ENCODE measurements at places on chromosomes 4 and X.
A peak's percentile ranks its signal among the peaks of the same experiment; 100 is the strongest.

DNA sequence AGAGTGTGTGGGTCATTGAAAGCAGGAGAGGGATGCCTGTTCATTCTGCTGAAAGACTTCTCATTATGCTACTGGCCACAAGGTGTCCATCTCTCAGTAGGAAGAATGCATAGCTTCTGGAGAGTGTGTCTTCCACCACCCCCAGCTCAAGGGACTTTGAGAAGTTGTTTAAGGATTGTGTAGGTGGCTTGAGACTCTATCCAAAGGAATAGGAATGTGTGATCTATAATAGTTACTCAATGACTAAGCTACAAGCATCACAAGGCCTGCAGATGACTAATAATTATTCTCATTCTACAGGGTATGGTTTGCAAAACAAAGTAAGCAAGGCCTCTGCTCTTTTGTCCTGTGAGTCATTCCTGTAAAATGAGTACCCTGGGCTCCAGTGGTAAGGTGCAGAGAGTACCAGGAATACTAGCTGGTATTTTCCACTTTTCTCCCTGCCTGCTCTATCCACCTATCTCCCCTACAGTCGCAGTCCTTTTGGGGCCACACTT is 279.8 kb upstream of the BOD1L1 start:
- DNase-seq, result no peak

DNA sequence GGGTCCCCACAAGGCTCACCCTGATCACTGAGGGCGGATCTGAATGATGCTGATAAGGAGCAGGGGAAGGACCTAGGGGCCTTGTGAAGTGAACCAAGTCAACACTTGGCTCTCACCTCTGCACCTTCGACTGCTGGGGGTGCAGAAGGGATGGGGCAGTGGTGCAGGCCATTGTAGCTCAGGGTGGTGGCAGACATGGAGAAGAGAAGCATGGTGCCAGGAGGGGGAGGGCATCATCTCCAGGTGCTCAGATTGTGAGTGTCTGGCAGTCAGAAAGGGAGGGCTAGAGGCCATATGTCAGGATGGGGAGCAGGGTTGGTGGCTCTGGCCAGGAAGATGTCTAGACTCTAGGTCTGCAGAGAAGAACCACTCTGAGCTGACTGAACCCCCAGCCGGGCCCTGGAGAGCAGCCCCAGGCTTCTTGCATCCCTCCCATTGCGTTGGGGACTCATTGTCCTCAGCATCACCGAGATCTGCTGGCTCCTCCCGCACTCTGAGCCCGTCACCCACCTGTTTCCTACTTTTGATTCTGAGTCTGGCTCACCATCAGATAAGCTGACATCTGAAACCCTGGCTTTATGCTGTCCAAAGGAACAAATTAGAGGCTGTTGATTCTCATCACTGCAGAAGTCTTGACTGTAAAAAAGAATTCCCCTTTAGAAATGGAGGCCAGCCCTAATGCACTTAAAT is 3.8 kb downstream of the APLN start:
- DNase-seq, result no peak

DNA sequence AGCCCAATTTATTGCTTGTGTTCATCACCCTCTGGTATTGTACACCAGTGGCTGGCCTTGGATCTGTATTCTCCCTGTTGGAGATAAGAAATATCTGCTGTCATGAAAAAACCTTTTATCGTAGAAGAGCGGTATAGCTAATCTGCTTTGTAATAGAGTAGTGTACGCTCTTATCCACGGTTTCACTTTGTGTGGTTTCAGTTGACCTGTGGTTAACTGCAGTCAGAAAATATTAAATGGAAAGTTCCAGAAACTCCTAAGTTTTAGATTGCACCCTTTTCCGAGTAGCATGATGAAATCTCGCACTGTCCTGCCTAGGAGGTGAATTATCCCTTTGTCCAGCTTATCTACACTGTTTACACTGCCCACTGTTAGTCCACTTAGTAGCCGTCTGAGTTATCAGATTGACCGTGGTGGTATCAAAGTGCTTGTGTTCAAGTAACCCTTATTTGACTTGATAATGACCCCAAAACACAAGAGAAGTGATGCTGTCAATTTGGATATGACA is 42.4 kb downstream of the KDM6A start:
- DNase-seq, result no peak

- no peak for DNase-seq
These were observed 926.5 kb downstream of the PDHA2 start for GRCh38 chr4:96766359-96766758.

GRCh38 chr4:189302719-189303118 is 638.0 kb upstream of the FRG1 start:
- DNase-seq, result no peak

GRCh38 chr4:94298725-94299252 is 43.8 kb downstream of the HPGDS start:
- no peak for DNase-seq

- no peak for DNase-seq
These were observed 9.6 kb downstream of the DRP2 start for GRCh38 chrX:101229170-101229569.

DNA sequence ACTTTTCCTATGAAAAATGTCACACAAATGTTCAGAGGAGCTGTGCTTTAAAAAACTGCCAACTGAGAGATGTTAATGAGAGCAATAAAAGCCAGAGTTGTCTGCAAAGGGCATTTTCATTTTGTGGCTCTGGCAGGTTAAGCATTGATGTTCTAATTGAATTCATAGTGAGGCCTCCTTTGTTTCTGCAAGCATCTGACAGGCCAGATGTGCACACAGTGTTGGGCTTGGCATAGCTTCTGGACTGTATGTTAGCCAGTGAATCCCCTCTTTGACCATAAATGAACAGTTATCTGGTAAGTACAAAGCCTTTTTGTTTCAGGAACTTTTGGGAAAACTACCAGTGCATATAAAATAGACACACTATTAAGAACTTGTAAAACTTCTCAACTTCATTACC is 81.9 kb downstream of the JADE3 start:
- DNase-seq, result no peak

GRCh38 chrX:69424161-69424560 is 80.0 kb upstream of the NALF2 start:
- DNase-seq, result no peak

DNA sequence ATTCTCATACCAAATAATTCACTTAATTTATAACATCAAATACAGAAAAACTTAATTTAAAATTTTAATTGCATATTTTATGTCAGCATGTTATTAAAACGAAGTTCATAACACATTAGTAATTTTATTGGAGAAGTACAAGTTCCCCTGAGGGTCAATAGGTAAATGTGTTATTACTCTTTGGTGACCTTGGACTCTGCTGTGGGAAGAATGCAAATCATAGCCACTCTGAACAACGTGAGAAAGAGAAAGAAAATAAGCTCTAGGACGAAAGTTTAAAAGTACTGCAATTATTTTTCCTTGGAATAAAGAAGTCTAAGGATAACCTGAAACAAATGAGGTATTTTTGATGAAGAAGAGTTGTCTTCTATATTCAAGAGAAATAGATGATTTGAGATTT is 115.2 kb downstream of the IL1RAPL2 start:
- no peak for DNase-seq

- DNase-seq, result no peak
These were observed 43.5 kb upstream of the CITED1 start for GRCh38 chrX:72349190-72349589.

DNA sequence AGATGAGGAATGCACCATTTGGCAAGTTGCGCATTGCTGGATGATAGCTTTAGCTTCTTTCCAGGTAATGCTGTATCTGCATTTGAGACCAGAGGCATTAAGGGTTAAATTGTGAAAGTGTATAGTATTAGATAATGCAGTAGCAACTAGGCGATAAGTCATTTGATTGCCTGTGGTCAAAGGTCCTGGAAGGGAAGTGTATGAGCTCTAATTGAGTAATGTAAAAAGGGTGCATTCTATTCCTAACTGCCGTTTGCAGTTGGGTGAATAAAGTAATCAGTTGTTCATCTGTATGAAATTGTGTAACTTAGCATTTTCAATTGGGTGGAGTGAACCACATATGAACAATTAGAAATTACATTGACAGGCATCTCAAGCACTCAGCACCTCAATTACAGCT is 54.5 kb upstream of the WDR1 start:
- DNase-seq, result no peak

DNA sequence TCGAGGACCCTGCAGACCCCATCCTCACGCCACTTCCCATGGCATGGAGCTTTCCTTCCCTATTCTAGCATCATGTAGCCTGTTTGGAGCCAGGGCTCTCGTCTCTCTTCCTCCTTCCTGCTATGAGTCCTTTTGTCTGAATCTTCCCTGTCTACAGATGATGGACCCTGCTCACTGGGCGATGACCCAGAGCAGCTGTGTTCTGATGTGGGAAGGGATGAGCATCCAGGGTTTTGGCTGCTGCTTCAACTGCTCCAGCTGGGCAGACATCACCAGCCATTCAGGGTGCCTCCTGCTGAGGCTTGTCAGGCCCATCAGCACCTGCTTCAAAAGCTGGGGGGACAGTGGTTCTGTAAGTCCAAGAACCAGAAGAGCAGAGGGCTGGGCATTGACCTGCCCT is 3.2 kb upstream of the CCKAR start:
- DNase-seq, result no peak

DNA sequence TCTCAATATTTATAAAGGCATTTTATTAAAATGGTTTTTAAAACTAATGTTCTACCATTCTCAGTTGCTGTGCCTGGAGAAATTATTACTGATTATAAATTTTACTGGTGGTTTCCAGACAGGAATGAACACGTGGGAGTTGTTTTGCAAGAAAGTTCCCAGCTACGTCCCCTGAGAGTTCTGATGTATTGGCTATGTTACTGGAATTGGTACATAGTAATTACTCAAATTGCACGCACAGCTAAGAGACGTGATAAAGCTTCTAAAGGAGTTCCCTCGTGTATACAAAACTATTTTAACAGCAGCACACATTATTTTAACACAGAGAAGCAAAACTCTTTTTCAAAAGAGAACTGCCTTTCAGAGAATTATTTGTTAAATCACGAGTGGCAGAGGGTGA is 292.2 kb downstream of the NLGN4X start:
- DNase-seq, result no peak

GRCh38 chrX:106726485-106727437 is at the start of gene RNF128:
Gene RNF128 (plus strand): TSS chrX:106726701. CDS start chrX:106726914, 213 bp downstream.
- DNase-seq, result peak; percentile 83

DNA sequence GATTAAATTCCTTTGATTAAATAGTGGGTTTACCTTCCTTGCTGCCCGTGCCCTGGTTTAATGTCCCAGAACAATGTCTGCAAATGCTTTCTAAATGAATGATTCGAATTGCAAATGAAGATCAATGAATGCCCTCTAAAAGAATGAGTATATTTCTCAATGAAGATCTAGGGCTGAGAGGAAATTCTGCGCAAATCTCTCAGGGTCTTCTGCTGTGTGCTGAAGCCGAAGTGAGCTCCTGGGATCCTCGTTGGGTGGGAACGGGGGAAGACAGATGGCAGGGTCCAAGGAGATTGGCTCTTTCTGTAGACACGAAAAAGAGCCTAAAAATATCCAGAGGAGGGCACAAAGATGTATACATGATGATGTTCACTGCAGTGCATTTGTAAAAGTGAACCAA is 224.8 kb downstream of the STIM2 start:
- no peak for DNase-seq

GRCh38 chr4:14059006-14059405 is 431.5 kb upstream of the BOD1L1 start:
- no peak for DNase-seq

- peak; percentile 89 for DNase-seq
These were observed 12.8 kb upstream of the BOD1L1 start for GRCh38 chr4:13640149-13640940.

GRCh38 chrX:104428231-104428630 is 137.8 kb upstream of the IL1RAPL2 start:
- no peak for DNase-seq

- peak; percentile 66 for DNase-seq
These were observed 1.9 kb downstream of the UBE2D3 start for GRCh38 chr4:102825261-102826091.

DNA sequence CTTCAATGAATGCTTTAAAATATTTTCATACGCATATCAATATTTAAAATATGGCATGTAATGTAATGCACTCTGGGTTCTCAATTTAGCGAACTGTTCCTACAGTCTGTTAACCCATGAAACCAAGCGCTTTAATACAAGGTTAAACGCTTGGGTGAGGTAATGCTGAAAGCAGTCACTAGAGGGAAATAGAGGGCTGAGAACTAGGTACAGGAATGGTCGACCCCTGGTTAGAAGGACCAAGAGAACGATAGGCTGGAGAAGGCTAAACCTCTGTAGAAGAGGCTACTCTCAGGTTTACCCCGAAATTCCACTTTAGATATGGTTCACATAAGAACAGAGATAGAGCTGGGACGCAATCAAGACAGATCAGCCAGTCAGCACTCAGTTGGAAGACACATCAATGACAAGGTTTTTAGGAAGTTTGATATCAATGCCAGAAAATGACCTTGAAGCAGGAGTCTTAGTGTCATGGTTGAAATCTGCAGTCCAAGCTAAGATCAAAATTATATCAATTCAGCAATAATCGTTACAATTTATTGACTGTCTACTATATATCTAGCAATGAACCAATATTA is 26.9 kb downstream of the ARSJ start:
- peak; percentile 70 for DNase-seq

GRCh38 chr4:72218953-72219352 is 187.2 kb downstream of the NPFFR2 start:
- DNase-seq, result no peak

DNA sequence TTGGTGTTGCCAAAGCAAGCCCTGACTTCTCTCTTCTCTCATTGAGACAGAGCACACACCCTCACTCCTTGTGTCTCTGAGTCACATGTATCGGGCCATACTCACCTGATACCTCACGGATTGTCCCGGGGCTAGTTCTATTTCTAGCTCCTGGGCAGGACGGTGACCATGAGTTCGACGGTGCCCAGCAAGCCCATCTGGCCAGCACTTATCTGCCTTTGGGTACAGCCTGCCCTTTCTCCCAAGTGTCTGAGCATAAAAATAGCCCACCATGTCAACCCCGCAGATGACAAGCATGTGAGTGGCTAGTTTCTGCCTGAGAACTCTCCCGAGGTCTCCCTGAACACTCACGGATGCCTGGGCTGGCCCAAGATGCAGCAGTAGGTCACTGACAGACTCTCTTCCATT is 158.5 kb downstream of the DHRSX start:
- DNase-seq, result no peak

DNA sequence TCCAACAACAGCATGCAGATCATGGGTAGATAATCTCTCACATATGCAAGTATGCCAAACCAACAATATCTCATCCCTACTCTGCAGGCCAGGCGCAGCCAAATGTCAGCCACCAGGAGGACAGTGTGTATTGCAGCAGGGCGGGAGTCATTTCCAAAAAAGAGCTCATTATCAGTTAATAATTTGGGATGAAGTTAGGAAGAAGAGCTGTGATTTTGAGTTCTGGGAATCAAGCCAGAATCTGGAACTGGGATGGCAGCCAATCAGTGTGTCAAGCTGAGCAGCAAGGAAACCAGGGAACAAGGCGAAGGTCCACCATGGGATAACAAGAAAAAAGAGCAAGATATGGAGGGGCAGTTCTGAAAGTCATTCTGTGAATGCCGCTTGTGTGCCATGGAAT is 88.2 kb upstream of the CAMK2D start:
- no peak for DNase-seq

DNA sequence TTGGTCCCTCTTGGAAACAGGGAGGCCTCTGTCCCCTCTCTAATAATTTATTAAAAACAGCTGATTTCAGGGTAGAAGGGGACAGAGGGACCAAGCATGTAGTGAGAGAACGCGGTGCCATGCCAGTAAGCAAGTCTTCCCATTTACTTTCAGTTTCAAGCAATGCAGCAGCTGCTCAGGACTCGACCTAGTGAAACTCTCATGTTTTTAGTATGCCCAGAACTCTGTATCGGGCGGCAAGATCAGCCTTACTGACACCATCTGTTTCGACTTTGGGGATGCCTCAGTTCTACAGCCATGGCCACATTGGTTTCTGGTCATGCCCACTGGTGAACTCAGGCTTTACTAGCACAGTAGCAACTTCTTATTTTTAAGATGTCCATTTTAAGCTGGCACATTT is 40.6 kb downstream of the ZNF81 start:
- DNase-seq, result no peak

Data from ELF-1 (cell line).